Activated T-helper 17 cell treated with anti-CD3 and anti-CD28 coated beads, Interleukin-2, amount 50 U/mL, for 72 hours (primary cell): ENCODE measurements at places on chromosomes 4 and X.

DNA sequence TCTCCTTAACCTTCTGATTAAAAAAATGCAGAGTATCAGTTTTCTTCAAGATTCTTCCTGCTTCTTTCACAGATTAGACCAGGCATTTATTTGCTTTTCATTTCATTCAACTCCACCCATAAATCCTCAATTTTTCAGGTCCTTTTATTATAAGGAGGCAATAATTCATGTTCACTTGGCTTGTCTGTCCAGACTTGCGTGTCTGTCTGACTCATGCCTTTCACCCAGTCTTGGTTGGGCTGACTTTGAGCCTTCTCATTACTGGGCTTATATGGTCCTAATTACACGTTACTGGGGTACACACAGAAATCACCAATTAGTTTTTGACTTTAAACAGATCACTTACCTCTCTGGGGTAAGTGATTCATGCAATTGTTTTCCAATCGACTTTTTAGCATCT, 48.8 kb upstream of the GALNT7 start:
- no peak for ATAC-seq

GRCh38 chr4:178056996-178057395, 614.8 kb upstream of the AGA start:
- no peak for ATAC-seq

- no peak for ATAC-seq
These were observed 68.0 kb upstream of the STIM2 start for GRCh38 chr4:26792639-26793038.

DNA sequence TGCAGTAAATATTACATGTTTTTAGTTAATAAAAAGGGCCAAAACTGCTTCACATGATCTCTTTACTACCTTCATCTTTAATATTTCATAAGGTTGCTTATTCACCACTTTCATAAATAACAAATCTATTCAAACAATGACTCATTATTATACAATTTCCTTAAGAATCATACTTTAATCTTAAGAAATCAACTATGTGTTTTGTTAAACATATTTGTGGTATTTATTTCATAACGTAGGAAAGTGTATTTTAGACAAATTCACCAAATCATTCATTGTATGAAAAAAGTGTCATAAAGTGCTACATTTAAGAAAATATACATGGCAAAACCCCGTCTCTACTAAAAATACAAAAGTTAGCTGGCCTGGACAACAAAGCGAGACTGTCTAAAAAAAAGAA, 150.5 kb upstream of the RXFP1 start:
- ATAC-seq = no peak

DNA sequence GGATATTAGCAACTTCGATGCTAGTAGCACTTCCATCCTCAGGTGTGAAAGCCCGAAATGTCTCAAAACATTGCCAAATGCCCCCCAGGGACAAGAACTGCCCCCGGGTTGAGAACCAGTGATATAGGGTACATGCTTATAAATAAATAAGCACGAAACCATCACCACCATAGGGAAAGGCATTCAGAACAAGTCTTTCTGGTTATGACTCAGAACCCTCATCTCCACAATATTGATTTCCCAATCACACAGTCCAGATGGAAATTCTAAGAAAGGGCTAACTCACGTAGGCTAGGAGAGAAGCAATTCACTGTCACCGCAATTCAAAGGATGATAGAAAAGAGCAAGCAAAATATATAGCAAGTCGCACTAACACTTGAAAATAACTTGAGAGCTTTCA, 84.8 kb downstream of the ANOS1 start:
- no peak for ATAC-seq

DNA sequence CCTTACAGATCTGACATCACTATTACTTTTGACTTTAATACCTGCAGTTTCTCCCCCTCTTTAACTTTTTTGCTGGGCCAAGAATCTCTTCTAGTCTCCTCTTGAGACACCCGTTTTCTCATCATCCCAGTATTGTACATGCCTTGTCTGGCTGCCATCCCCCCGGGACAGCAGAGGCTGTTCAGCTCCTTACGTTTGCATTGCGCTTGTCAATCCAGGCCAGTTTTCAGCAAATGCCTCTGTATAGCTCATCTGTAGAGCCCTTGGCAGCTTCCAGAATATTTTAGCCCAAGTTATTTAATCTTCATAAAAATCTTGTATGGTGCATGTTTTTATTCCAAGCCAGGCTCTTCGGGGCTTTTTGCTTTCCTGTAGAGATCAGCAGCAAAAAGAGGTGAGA, 22.3 kb upstream of the HOPX start:
- no peak for ATAC-seq

- no peak for ATAC-seq
These were observed 81.2 kb upstream of the GPM6B start for GRCh38 chrX:13898083-13898482.

DNA sequence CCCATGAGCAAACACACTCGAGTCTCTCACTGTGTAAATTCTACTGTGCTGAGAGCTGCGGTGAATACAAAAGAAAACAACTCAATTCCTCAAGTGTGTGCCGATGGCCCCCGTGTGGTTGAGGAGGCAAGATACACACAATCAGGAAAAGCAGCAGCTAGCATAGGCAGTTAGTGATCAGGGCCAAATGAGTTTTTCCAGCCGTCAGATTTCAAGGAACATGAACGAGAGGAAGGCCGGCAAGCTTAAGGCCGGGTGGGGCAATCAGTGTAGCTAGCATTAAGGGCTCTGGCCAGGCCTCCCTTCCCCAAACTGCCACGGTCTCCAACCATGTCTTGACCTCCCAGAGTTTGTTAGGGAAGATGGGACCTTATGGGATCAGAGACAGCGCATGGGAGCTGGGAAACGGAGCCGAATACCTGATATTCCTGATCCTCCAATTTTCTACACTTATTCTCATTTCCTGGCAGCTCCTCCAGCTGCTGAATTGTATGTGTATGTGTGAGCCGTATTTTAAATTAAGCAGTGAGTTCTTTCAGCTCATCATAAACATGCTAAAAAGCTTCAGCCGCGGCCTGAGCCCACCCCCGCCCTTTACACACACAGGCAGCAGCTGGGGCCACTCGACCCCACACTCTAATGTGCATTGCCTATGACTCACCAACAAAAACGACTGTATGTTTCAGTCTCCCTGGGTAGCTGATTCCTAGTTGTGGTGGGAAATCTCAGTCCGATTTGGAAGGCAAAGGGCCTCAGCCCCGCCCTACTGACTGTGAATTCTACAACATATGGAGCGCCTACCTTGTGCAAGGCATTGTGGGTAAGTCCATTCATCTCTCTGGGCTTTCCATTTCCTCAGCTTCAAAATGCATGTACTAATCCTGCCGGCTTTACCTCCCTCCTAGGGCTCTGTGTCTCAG, 59.9 kb downstream of the RTL9 start:
- ATAC-seq = no peak
